ENCODE measurements at places on chromosomes 12 and 14.
A peak's percentile ranks its signal among the peaks of the same experiment; 100 is the strongest.

GRCh38 chr14:55399183-55399582, 12.4 kb downstream of the ATG14 start:
- DNase-seq: no peak

GRCh38 chr14:31699809-31700208, 138.6 kb downstream of the NUBPL start:
- DNase-seq: no peak

- DNase-seq: no peak
Measured at GRCh38 chr12:110796952-110797351, 49.8 kb upstream of the CCDC63 start.

DNA sequence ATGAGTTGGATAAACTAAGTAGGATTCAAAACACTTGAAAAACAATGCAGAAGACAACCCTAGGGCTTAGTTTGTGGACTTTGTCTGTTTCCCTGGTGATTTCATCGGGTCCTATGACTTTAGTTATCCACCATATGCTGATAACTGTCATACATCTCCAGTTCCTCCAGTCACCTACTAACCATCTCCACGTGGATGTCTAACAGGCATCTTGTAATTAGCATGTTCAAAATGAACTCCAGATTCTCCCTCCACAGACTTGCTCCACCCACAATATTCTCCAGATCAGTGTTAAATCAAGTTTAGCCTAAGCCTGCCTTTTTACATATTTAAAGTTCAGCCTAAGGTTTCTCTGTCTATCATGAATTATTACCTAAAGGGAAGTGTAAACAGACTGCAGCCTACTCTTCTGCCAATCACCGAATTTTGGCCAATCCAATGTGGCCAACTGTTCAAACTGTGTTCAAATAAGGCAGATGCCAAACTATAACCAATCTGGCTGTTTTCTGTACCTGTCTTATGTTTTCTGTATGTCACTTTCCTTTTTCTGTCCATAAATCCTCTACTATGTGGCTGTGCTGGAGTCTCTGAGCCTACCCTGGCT, 87.1 kb downstream of the PAX9 start:
- no peak for DNase-seq

- no peak for DNase-seq
Measured at GRCh38 chr12:44668443-44668842, 207.7 kb downstream of the NELL2 start.

- peak; percentile 81 for DNase-seq
Measured at GRCh38 chr12:121795034-121795968, 1.8 kb upstream of the RHOF start.

- no peak for DNase-seq
Measured at GRCh38 chr14:94545131-94545841, 16.0 kb upstream of the SERPINA4 start.

DNA sequence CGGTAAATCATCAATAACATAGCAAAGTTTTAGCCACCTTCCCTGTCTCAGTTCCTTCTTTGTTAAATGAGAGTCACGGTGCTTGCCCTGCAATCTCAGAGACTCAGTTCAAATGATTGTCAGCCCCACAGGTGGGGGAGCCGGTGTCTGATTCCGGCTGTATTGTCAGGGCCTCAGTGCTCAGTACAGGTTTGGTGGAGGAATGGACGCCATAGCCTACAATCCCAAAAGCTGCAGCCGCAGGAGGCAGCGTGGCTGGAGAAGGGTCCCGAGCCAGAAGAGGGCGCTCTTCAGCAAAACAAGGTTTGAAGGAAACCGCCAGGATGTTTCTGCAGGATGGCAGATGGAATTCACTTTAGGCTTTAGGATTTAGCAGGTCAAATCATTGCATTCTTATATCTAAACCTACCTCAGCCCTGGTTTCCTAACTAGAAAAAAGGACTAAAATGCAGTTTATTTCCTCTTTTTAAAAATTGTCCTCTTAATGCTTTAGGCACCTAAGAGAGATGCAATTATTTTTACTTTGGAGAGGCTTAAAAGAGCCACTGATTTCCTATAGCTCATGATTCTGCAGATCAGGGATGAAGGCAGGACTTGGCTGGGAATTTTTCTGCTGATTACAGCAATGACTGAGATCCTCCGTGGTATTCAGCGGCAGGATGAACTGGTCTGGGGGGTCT, 29.2 kb downstream of the FOS start:
- peak; percentile 83 for DNase-seq
